ENCODE measurements at places on chromosomes 6 and 20.

DNA sequence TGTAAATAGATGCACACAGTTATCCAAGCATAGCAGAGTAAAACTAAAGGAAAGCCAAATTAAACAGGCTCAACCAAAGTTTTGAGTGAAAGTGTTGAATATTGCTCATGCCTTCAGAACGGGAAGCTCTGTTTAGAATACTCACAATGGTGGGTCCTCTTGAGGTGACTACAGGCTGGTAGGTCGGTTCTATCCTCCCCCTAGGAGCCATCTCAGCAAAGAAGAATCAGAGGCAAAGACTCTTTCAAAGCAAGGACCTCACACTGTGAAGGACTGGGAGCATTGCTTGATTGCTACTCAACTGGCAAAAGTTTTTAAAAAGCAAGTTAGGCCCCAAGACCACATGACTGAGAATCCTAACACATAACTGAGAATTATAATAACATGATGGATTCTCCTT, 88.4 kb upstream of the JAG1 start:
- no peak for DNase-seq

- DNase-seq: no peak
Measured at GRCh38 chr6:106177786-106178185, 91.7 kb downstream of the PRDM1 start.

DNA sequence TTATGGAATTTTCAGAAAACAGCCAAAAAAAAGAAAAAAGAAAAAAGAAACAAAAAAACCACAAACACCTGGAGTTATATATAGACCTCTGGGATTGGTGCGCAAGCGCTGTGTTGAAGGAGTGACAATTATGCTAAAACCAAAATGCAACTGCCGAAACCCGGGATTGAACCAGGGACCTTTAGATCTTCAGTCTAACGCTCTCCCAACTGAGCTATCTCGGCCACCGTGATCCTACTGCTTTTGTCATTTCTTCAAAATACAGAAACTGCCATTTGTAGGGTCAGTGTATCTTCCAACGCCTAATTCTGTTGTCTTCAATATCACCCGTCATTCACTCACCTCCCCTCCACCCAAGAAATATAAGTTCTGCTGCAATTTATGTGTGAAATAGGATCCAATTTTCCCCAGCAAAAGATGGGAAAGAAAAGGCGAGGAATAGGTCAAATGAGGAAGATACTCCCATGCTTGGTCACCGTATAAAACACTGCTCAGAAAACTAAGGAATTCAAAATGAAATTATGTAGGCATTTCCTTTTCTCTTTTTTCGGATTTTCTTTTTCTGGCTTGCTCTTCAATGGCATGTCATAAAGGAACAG, 116.0 kb downstream of the TRIM27 start:
- DNase-seq: no peak

DNA sequence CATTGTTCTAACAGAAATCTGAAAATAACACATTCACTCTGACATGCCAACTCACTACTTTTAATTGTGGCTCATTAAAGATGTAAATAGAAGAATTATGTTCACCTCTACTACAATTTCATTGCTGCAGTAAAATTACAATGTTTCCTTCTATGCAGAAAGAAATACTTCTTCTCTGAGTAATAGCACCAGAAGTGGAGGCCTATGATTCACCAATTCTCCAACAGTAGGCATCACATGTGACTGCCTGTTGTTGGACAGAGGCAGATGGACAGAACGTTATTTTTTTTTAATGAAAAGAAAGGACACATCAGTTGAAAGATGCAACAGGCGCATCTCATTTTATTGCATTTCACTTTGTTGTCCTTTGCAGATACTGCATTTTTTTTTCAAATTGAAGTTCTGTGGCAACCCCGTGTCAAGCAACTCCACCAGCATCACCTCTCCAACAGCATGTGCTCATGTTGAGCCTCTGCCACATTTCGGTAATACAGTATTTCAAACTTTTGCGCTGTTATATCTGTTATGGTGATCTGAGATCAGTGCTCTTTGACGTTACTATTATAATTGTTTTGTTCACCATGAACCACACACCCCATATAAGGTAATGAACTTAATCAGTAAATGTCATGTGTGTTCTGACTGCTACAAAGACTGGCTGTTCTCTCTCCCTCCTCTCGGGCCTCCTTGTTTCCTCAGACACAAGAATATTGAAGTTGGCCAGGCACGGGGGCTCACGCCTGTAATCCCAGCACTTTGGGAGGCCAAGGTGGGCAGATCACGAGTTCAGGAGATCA, 121.4 kb downstream of the ATXN1 start:
- DNase-seq: no peak

DNA sequence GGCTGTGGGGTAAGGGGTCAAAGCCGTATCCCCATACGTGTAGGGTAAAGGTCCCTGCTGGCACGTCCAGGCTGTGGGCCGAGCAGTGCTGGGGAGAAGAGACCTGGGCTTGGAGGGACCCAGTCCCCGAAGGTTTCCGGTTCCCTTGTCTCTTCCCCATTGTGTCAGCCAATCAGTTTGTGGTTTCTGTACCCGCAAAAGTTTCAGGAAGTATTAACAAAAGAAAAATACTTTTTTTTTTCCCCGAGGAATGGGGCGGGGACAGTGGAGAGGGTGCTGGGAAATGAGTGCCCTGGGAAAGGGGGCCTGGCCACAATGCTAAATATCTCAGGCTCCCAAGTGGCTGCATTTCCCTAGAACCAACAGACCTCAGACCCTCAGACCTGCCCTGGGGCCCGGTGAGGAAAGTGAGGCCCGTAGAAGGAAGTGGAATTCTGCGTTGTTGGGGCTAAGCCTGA, 15.2 kb upstream of the AMD1 start:
- no peak for DNase-seq

- DNase-seq: no peak
Measured at GRCh38 chr6:137640086-137640485, 145.9 kb upstream of the OLIG3 start.

- DNase-seq: no peak
Measured at GRCh38 chr6:105072798-105073199, 107.0 kb downstream of the POPDC3 start.

- DNase-seq: no peak
Measured at GRCh38 chr6:26432627-26433201, 7.6 kb upstream of the BTN3A3 start.

GRCh38 chr6:142846459-142846831, 98.5 kb downstream of the HIVEP2 start:
- no peak for DNase-seq

GRCh38 chr20:13274275-13274861, 53.3 kb downstream of the ISM1 start:
- DNase-seq: no peak

GRCh38 chr6:24522228-24523176, 27.7 kb downstream of the ALDH5A1 start:
- no peak for DNase-seq

DNA sequence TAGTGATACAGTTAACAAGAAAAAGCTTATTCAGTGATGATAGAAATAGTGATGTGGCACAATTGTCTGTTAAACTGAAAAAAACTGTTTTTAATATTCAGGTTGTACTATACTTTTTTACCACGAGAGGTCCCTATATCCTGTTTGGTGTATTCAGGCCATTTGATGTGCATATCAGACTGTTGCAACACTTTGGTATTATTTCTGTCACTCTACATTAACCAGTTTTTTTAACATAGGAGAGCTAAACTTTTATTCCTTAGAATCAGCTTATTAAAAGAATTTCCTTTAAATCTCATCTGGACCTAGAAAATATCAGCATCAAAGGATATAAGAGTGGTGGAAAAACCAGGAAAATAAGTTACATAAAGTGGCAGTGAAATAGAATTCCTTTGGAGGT, 36.8 kb downstream of the TSPYL4 start:
- DNase-seq: no peak

DNA sequence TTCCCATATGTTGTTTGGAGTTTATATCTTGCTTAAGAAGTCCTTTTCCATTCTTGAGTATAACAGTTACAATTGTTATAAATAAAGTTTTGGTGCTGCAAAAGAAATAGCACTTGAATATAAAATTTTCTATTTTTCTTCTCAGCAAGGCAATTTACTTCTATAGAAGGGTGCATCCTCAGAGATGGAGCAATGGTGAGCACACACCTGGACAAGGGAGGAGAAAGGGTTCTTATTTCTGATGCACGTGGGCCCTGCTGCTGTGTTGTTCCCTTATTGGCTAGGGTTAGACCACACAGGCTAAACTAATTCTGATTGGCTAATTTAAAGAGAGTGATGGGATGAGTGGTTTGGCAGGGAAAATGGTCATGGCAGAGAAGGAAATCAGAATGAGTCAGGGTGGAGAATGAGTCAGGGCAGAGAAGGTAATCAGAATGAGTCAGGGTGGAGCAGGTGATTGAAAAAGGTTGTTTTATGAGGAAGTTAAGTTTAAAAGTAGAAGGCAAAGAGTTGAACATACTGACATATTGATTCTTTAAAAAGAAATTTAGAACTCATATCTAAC, 38.0 kb downstream of the CST8 start:
- DNase-seq: no peak

DNA sequence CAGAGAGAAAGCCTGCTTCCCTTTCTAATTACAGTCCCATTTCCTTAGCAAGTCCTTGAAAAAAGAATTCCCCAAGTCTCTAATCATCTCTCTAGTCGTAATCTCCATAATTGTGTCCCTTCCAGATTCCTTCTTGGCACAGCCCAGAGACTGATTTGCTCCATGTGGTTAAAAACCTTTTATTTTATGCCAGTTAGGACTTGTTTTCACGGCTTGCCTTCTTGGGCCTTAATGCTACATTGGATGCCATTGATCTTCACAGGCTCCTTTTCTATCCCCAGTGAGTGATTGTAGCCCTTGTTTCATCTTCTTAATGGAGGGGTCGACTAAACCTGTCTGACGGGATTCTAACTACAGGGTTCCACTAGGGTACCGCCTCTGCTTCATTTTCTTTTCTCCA, 650.6 kb upstream of the ARID1B start:
- DNase-seq: no peak

- DNase-seq: no peak
Measured at GRCh38 chr6:41505122-41506049, 40.8 kb upstream of the FOXP4 start.

DNA sequence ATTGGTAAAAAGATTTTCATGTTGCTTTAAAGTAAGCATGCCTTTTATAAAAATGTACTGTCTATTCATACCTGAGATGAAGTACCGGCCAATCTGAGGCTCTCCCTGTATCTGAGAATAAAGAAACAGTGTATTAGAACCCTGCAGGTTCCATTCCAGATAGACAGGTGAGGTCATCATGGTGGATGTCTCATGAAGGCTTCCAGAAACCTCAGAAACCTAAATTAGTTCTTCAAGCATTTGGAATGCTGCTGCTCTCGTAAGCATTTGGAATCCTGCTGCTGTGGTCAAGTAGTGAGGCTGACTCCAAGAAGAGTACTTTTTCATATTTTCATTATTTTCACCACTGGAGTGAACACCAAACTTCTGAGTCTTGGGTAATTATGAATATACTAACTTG, 642.3 kb downstream of the MAFB start:
- no peak for DNase-seq

DNA sequence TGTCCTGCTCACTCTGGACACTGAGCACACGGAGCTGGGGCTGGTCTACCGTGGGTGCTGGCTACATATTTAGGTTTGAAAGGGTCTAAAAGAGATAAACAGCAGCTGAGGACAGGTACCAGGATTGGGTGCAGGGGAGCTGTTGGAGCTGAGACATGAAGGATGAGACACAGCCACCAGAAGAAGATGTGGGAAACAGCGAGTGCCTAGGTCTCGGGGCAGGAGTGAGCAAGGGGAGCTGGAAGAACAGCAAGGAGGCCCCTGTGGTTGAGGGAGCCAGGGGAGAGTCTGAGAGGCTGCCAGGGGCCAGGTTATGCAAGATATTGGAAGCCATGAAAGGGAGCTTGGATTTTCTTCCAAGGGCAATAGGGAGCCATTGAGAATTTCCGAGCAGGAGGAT, 434.0 kb upstream of the SULF2 start:
- no peak for DNase-seq

DNA sequence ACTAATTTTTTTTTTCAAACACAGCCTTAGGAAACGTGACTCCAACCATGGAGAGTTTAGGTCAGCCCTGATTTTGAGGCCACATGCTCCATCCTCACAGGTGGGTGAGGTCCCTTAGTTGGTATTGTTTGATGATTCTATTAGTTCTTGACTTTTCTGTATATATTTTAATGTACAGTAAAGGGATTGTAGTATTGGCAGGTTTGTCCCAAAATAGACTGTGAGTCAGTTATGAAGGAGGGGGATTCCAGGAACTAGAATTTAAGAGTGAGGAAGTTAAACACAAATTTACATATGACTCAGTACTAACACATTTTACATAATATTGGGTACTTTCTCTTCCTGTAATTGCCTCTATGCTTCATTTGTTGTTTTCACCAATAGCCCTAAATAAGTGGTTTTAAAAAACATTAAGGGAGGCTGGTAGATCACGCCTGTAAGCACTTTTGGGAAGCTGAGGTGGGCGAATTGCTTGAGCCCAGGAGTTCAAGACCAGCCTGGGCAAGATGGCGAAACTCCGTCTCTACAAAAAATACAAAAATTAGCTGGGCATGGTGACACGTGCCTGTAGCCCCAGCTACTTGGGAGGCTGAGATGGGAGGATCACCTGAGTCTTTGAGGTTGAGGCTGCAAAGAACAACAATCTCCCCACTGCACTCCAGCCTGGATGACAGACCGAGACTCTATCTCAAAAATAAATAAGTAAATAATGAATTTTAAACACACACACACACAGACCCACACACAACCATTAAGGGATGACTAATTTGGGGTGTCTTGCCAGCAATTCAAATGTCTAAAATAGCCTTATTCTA, 81.8 kb downstream of the SGK1 start:
- no peak for DNase-seq

DNA sequence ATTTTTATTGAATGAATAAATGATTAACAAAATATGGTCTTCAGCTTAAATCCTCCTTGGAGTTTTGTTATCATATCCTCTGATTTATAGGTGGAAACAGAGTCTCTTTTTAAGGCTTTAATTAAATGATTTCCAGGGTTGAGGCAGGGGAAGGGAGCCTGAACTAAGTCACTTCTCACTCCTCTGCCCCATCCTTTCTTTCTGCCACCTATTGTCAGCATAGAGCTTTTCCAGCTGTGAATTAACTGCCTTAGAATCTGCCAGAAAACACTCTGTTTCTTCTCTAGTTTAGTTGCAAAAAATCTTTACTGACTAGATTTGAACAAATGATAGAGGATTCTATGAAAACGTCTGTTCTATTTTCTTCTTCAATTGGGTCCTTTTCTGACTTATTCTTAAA, 9.8 kb downstream of the OGFRL1 start:
- DNase-seq: no peak

DNA sequence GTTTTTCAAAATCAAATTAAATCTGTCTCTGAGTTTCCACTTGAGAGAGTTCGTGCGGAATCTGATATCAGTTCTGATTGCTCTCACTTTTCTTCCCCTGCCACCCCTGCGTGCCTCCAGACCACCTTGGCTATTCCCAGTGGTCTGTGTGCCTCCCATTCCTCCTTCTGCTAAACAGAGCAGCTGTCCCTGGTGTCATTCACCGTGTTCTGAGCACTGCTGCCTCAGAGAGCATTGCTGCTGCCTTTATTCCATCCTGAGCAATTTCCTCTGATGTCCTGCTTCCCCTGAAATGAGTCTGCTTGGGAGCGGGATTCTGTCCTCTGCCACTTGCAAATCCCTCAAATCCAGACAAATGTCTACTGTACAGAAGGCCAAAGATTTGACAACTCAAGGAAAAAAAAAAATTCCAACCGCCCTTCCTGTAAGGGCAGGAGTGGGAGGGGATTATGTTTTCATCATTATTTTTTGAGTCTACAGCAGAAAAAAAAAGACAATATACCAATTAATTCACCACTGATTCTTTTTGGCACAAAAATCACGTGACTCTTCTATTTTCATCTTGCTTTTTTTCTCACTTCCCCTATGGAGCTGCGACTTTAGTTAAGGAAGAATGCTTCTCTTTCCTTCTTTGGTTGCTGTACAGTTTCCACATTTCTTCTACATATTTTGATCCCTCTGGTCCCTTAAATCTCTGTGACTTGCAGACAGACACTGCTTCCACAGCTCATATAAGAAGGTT, 833.0 kb downstream of the EPHA7 start:
- no peak for DNase-seq

Measured in activated T-helper 1 cell treated with anti-CD3 and anti-CD28 coated beads, Interleukin-2, amount 50 U/mL, for 16 hours (primary cell).